ENCODE measurements at places on chromosomes 6 and 20.

GRCh38 chr6:54291146-54291545 is 17.1 kb upstream of the TINAG start:
- no peak for DNase-seq

GRCh38 chr6:123564361-123564760 is 72.4 kb downstream of the TRDN start:
- no peak for DNase-seq

DNA sequence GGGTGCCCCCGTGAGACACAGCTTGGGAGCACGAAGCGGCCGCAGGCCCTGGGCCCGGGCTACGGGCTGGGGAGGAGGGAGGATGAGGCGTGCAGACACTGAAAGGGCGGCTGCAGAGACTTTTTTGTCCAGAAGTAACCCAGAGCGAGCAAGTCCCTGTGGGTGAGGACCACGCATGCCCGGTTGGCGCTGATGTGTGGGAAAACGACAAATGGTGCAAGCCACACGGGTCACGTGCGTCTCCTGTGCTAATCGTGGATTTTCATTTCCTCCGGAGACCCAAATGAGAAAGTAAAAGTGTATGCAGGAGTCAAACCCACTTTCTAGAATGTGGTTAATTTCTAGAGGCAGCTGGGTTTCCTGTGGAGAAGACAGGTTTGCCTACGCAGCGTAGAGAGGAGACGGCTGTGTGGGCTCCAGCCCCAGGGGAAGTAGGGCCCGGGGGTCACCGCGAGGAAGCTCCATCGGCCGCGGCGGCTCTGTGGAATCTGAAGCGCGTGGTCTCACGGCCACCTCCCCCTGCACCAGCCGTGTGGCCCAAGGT is 19.0 kb downstream of the DLL1 start:
- DNase-seq: peak; percentile 53

DNA sequence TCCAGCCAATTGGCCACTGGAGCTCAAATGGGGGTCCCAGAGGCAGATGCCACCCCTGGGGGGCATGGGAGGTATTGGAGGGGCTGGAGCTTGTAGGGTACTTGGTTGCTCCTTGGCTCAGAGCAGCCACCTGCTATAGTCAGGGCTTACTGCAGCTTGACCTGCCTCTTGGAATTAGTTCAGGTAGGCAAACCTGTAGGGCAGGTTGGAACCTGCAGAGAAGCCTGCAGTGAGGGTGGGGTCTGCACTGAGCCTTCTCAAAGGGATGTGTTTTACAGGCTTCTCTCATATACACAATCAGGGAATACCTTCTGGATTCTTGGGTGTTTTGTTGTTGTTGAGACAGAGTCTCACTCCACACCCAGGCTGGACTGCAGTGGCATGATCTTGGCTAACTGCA is 94.2 kb upstream of the MYL9 start:
- no peak for DNase-seq

GRCh38 chr20:53253668-53254067 is 281.5 kb downstream of the TSHZ2 start:
- no peak for DNase-seq

DNA sequence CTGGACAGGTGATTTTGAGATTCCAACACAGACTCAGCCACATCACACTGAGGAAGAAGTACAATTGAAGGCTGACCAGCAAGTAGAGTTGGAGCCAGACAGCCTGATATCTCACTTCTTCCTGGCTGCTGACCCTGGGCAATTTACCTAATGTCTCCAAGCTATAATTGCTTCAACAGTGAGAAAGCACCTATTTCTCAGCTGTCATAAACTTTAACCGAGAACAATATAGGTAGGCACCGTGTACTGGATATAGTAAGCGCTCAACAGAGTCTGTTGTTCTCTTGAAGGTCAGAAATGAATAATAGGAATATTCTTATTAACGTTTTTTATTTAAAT is 28.3 kb downstream of the STX7 start:
- no peak for DNase-seq

GRCh38 chr6:128389820-128390534 is 130.4 kb downstream of the PTPRK start:
- no peak for DNase-seq

GRCh38 chr20:14331646-14332045 is 5.8 kb downstream of the FLRT3 start:
- no peak for DNase-seq

DNA sequence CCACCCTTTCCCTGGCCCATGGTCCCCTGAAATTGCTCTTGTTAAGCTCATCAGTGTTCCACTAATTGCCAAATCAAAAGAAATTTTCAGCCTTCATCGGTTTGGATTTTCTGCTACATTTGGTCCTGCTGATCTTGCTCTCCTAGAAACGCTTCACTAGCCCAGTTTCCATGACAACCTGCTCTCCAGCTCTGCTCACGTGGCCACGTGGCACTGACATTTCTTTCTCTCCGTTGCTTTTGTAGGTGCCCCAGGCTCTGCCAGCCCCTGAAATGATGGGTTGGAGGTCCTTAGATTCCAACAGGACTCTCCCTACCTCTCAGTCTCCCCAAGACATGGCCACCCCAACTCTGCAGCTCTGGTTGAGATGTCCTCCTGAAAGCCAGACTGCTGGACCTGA is 45.8 kb upstream of the NNAT start:
- DNase-seq: no peak

DNA sequence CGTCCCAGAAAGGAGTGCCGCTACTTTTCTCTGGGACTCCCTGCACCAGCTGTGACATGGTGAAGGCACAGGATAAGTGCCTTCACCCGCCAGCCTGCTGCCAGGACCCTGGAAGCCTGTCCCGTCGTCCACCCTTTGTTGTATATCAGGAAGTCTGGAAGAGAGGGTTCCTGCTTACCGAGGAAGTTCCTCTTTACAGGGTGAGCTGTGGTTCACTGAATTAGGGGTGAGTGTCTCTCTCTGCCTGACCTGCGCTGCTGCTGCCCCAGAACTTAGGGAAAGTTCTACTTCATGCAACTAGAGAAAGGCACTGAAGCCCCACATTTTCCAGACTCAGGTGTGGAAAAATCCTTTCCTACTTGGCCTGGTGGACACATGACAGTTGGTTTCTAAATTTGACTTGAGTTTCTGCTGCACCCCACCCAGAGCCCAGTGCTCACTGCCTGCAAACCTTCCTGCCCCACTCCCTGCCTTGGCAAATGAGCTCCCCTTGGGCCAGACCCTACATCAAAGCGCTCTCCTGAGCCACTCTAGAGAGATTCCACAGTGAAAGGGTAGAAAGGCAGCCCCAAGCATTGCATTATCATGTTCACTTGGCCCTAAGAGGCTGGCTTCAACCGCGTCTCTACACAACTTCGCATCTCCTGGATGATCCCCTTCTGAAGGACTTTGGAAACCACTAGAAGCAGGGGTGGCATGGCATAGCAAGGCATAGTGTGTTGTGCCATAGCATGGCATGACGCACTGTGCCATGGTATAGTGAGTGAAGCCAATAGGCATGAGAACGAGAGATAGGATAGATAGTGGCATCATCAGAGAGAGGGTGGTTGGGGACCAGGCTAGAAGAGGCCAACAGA is 215.8 kb upstream of the CDYL start:
- DNase-seq: no peak

- DNase-seq: no peak
Observed at GRCh38 chr20:17767624-17768023, 67.9 kb downstream of the BANF2 start.

- DNase-seq: no peak
Observed at GRCh38 chr6:42441697-42442081, 10.0 kb downstream of the TRERF1 start.

DNA sequence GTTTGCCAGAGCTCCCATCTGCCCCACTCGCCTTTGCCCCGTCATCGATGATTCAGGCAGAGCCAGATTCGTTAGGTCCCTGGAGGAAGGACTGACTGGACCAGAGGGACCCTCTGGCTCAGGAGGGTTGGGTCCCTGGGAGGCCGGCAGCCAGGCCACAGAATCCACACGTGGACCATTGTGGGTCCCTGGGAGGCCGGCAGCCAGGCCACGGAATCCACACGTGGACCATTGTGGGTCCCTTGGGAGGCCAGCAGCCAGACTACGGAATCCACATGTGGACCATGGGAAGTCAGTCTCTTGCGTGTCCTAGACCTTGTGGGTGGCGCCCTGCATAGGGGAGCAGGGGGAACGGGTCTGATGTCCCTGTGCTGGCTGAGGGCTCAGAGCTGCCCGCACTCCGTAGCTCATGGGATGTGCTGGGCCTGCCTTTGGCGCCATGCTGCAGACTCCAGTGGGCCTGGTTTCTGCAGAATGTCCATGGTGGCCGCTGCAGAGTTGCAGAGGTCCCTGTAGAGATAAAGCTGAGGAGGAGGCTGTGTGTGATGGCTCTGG is 23.5 kb downstream of the UCKL1 start:
- no peak for DNase-seq

- DNase-seq: no peak
Observed at GRCh38 chr6:39880594-39880993, 53.7 kb downstream of the MOCS1 start.

- DNase-seq: no peak
Observed at GRCh38 chr20:15759594-15759993, 813.7 kb downstream of the KIF16B start.

DNA sequence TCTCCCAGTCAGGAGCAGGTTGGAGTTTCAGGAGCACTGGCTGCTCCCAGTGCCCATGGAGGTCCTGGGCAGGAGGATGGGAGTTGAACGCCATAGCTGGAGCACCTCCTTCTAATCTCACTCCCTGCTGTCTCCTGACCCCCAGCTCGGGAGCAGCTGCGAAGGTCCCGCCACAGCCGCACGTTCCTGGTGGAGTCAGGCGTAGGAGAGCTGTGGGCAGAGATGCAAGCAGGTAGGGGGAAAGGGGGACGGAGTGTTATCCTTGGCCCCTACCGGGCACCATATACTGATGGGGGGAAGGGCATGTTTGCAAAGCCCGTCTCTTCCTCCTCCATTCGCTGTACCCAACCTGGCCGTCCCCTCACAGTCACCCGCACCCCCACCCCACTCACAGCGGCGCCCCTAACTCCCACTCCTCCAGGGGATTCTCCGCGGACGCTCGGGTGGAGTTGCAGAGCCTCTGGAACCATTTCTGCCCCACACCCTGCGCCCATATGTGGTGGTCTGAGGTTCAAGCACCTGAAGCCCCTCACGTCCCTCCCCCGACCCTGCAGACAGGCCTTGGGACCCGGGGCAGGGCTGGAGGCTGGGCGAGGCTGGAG is 16.7 kb downstream of the HSPA12B start:
- no peak for DNase-seq

- no peak for DNase-seq
Observed at GRCh38 chr6:106090001-106090400, 3.9 kb downstream of the PRDM1 start.

DNA sequence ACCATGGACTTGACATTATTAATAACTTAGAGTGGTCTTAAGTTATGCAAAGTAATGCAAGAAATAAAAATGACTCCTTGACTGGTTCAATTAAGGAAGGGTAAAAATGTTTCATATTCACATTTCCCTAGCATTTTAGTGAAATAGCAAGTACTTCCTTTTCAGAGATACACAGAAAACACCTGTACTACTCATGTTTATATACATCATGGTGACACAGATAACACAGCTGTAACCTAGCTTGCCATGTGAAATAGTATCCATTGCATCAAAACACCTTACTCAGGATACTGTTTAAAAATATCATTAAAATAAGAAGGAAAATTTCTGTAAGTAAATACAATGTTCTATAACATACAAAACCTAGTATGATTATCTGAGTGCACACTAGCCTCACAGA is 102.4 kb downstream of the AHI1 start:
- DNase-seq: no peak

- DNase-seq: no peak
Observed at GRCh38 chr20:39850246-39850645, 838.8 kb downstream of the MAFB start.
